Left ventricle myocardium superior (tissue), 1 donor: ENCODE measurements at places on chromosomes 4 and X. TPM values are rescaled to one million over a fixed set of nuclear protein-coding genes. Genes with fewer than 3 reads are reported as not detected.

- DNase-seq, result no peak
Observed at GRCh38 chrX:154074199-154074598, 23.3 kb downstream of the MECP2 start.

GRCh38 chr4:112604589-112604988, 32.1 kb downstream of the ZGRF1 start:
- DNase-seq, result no peak

DNA sequence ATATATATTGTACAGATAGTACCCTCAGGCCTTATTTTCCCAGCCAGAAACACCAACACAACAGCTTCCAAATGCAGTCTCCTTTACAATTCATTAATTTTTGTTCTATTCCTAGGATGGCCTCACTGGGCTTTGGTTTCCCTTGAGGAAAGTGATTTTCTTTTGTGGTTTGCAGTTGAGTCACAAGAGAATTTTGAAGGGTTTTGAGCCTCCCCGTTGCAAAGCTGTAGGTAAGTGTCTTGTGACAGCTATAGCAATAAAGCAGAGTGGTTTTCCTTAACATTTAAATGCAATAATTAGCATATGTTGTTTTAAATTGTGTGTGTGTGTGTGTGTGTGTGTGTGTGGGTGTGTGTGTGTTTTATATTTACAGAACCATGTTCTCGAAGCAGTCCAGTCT, 54.1 kb upstream of the WDR17 start:
- DNase-seq, result no peak

DNA sequence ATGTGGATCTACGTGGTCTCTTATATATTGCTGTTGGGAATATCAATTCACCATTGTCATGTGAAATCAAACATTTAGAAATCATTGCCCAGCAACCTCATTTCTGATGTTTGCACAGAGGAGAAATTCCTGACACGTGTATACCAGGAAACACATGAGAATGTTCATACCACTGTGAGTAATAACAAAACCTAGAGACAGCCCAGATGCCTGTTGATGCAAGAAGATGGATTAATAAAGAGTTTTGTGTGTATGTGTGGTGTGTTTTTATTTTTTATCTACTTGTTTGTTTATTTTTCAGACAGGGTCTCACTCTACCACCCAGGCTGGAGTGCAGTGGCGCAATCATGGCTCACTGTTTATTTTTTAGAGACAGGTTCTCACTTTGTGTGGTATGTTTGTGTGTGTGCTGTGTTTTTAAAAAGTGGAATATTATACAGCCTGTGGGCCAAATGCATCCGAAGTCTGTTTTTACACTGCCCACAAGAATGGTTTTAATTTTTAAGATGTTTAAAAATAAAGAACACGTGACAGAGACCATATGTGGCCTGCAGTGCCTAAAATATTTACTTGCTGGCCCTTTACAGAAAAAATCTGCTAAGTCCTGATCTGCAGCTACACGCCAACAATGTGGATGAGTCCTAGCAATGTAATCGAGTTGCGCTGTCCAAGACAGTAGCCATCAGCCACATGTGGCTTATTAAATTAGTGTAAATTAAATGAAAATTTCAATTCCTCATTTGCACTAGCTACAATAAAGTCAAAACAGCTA, 39.2 kb downstream of the TXLNG start:
- no peak for DNase-seq

TLR6 gene
- total RNA-seq, result 1.5 TPM

FGA gene
- not detected for total RNA-seq

DNA sequence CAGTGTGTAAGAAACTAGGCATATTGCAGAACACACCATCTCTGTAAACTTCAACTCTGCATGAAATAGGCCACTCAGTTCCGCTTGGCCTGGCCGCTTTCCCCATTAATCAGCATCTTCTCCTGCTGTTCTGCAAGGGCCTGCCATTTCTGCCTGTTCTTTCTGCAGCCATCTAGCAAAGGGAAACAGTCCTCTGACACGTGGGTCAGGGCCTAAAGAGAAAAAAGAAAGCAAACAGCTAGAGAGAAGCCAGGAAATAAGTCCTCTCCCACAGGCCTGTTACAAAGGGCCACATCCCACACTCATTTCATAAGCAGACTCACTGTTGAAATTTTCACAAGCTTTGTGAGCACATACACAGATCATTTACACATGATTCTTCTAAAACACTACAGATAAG, 130.1 kb downstream of the PDE5A start:
- DNase-seq, result peak; percentile 30

- no peak for DNase-seq
Observed at GRCh38 chrX:2676794-2677675, 14.1 kb upstream of the CD99 start.

GRCh38 chrX:129930941-129931410, 25.0 kb downstream of the UTP14A start:
- peak; percentile 30 for DNase-seq

- DNase-seq, result no peak
Observed at GRCh38 chrX:71081330-71082123, 13.4 kb upstream of the SNX12 start.

- no peak for DNase-seq
Observed at GRCh38 chr4:149708513-149709130, 107.0 kb downstream of the IQCM start.

DNA sequence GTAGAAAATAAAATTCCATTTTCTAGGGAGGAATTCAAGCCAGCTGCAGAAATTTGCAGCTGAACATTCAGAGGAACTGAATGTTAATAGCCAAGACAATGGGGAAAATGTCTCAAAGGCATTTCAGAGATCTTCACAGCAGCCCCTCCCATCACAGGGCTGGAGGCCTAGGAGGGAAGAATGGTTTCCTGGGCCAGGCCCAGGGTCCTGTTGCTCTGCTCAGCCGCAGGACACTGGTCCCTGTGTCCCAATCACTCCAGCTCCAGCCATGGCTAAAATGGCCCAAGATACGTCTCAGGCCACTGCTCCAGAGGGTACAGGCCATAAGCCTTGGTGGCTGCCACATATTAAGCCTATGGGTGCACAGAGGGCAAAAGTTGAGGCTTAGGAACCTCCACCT, 20.4 kb downstream of the FAM13A start:
- no peak for DNase-seq

SH2D1A gene
- 0.10 TPM for total RNA-seq

DNA sequence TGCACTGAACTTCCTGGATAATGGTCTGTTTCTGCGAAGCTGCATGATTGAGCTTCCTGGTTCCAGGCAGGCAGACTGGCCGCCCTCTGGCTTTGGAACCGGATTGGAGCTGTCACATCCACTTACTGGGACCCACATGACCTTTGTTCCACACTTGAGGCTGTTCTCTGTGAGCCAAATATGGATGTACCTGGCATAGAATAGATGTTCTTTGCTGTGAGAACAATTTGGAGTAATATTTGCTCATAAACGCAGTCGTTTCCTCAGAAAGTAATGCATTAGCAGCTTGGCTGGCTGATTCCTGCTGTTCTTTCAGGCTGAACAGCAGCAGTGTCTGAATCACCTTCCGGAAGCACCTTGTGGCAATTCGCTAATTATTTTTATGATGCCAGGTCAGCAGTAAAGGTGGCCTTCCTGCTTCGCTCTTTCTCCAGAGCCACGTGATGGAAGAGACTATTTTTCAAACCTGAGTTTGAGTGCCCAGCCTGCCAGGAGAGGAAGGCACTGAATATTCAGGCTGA, 78.1 kb upstream of the BOD1L1 start:
- peak; percentile 76 for DNase-seq

DNA sequence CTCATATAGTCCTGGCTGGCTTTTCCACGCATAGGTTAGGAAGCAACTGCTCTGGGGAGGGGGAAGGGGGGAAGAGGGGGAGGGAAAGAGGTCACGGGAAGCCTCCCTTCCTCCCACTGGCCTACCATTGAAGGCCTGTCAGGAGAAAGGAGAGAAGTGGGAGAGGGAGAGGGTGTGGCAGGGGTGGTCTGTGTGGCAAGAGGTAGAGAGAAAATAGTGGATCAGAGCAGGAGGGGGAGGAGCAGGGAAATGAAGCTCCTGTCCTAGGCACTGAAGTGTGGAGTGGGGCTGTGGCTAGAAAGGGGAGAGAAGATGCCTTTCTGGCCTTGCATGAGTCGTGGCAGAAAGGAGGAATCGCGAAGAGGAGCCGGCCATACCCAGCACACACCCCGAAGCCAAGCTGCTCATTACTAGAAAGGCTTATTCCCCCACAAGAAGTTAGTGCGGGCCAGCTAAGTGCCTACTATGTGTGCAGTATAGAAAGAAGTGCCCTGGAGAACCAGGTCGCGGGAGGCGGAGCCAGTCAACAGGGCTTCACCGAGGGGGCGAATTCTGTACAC, 1.1 kb upstream of the TMEM164 start:
- no peak for DNase-seq

ARHGEF6 gene
- total RNA-seq, result 44.2 TPM

DNA sequence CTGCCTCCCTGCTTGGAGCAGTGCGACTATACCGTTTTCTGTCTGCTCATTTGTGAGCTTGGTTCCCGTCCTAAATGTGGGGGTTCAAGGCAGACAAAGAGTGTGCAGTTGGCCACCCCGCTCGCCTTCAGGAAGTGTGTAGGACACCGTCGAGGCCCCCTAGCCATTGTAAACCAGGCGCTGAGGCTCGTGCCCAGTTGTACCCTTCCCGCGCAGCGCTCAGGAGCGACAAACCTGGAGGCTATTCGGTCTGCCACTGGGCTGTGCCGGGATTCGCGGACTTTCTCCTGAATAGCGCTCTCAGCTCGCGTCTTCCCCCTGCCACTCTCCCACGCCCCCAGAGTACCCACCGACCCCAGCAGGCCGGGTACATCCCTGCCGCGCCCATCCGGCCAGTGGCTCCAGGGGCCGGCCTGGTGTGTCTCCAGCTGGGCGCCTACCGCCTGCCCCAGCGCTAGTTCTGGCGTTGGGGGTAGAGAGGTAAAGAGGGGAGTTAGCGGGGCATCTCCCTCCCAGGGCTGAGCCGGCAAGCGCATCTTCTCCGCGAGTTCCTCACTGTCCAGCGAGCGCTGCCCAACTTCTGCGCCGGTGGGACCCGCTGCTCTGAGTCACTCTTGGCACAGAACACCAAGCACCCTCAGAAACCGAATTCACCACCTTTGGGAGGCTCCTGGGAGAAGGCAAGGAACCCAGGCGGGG, 880 bp upstream of the LONRF3 start:
- DNase-seq, result peak; percentile 38

AFAP1 gene
- total RNA-seq, result 7.7 TPM

TMEM31 gene
- total RNA-seq, result not detected
